ACHN (cell line): ENCODE measurements at places on chromosomes 7 and 10.

- no peak for DNase-seq
Measured at GRCh38 chr7:36388423-36388822, 1.2 kb upstream of the ANLN start.

DNA sequence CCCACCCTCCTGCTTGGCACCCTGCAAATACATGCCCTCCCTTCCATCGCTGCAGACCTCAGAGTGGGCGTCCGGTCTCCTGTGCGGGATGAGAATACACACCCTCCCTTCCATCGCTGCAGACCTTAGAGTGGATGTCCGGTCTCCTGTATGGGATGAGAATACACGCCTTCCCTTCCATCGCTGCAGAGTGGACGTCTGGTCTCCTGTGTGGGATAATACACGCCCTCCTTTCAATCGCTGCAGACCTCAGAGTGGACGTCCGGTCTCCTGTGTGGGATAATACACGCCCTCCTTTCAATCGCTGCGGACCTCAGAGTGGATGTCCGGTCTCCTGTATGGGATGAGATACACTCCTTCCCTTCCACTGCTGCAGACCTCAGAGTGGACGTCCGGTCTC, 128.1 kb downstream of the VIPR2 start:
- DNase-seq = no peak

- DNase-seq = no peak
Measured at GRCh38 chr10:62562101-62562500, 187.9 kb downstream of the ZNF365 start.

DNA sequence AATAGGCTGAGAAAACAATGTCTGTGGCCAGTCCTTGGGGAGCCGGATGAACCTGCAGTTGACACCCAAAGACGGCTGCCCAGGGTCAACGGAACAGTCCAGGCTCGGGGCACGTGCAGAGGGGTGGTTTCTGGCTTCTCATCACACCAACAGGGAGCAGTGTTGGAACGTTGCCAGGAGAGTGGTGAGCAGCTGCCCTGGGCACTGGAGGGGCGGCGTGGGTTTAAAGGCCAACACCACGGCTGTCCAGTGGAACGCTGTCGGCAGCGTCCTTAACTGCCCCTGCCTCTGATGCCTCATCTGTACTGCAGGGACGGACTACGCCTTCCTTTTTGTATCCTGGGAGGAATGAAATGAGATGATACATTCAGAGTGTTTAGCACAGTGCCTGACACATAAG, 19.8 kb downstream of the JCAD start:
- no peak for DNase-seq

- DNase-seq = no peak
Measured at GRCh38 chr7:135328053-135328452, 94.4 kb downstream of the STRA8 start.
